Activated CD4-positive, alpha-beta T cell treated with anti-CD3 and anti-CD28 coated beads, Interleukin-2, amount 10 ng/mL, durations not matched to agents 24 days and 14 days (primary cell): ENCODE measurements at places on chromosomes 4 and X. TPM values are rescaled to one million over a fixed set of nuclear protein-coding genes. Genes with fewer than 3 reads are reported as not detected.

DNA sequence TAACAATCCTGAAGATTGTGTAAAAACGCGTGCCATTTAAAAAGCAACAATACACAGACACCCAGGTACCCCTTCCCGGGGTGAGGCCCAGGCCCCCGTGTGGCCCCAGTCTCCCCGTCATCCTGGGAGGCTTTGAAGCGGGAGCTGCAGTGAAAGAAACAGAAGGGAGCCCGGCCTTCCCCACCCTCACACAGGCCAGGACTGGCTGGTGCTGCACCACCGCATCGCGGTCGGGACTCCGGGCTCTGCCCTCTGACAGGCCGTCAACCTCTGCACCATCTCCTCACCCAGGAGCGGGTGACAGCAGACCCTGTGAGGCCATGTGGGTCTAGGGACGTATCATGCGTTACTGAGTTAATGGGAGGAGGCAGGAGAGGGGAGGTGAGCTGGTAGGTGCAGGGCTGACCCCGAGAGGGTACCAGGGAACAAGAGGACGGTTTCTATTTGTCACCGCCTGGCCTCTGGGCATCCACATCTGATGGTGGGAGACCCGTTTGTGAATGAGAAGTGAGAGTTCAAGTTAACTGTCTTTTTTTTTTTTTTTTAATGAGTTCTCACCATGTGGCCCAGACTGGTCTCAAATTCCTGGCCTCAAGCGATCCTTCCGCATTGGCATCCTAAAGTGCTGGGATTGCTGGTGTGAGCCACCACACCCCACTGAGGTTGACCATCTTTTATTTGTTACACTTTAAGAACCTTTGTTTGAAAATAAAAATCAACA lies 27.3 kb downstream of the PIGG start:
- no peak for DNase-seq

DNA sequence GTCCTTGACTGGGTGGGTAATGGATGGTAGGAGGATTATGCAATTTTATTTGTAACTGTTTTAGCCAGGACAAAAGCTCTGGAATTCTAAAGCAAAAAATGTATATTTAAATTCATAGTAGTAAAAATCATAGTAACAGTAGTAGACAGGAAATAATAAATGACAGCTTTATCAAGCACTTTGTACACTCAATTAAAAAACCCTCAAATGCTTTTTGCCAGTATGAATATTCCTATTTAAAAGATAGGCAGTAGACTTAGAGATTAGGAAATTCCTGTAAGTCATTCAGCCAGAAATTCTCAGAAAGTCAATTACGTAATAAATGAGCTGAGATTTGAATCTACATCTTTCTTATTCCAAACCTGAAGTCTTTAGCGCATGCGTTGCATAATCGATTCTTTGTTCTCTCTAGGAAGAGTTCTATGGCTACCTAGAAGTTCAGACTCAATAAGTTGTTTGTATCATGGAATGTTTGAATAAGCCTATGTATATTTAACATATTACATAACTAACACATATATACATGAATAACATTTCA lies 2.5 kb downstream of the AADAT start:
- DNase-seq: no peak

- no peak for DNase-seq
Measured at GRCh38 chrX:8988446-8988845, 45.5 kb downstream of the FAM9B start.

DNA sequence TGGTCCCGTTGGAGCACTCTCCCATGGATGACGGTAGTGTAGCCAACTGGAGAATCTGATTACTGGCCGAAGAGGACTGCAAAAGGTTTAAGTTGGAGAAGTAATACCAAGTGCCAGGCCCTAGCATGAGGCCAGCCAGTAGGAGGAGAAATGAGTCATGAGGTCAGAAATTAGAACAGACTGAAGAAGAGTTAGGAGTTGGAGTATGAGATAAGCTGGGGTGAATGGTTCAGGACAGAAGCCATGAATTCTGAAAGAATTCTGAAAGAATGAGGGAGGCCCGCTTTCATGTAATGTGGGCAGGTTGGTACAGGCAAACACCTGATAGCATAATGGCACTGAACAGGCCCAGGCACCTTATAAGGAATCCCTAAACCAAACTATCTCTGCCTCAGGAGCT lies 18.4 kb upstream of the STK26 start:
- DNase-seq: no peak

PDZD4 gene
- 0.26 and 0.58 TPM in 2 replicates for total RNA-seq
